DMS79 treated with DMSO at 0.1 percent for 48 hours (cell line): ENCODE measurements at places on chromosomes 11 and 22.
A peak's percentile ranks its signal among the peaks of the same experiment; 100 is the strongest.

DNA sequence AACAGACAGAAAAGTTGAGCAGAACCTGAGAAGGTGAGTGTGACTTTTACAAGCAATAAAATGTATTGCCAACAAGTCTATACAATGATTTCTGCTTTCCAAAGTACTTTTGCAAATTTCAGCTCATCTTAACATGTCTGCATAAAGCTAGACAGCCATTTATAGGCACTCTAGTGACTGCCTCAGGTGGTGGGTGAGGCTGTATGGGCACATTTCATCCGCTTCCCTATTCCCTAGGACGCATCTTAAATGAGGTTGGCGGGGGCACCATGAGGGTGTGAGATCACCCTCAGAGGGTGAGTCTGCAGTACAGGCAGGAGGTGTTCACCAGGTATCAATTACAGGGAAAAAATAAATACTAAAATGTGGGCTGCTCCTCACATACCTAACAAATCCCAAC lies 110.1 kb downstream of the ETS1 start:
- DNase-seq, result no peak

GRCh38 chr11:96622026-96622634 lies 232.3 kb downstream of the JRKL start:
- DNase-seq, result no peak

- DNase-seq, result no peak
These were observed 52.6 kb upstream of the NAV2 start for GRCh38 chr11:19660076-19660475.

DNA sequence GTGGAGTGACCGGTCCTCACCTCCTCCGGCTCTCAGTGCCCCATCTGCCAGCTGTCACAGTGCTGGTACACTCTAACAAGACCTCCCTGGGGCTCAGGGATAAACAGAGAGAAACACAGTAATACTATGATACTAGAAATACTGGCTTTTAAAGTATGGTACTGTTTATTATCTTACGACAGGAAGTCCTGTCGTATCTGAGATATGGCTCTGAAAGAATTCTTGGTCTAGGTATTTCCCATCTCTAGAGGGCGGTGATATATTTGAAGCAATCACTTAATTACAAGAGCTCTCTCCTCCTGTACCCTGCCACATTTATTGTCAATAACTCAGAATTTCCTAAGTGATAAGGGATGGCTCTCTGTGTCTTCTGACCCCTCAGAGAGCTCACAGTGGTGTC lies 119.1 kb downstream of the RRM1 start:
- DNase-seq, result no peak

DNA sequence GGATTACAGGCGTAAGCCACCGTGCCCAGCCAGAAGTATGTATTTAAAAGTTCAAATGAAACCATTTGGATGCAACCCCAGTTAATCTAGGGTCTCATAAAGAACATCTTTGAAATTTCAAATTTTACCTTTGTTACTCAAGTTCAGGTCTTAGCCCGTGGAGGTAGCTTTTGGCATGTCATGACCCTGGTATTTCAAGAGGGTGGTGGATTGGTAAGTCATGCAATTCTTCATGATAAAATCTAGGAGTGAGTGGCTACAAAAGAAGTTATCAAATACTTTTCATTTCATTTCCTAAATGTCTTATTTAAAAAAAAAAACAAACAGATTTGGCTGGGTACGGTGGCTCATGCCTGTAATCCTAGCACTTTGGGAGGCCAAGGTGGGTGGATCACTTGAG lies 80.6 kb downstream of the ABTB2 start:
- DNase-seq, result no peak

DNA sequence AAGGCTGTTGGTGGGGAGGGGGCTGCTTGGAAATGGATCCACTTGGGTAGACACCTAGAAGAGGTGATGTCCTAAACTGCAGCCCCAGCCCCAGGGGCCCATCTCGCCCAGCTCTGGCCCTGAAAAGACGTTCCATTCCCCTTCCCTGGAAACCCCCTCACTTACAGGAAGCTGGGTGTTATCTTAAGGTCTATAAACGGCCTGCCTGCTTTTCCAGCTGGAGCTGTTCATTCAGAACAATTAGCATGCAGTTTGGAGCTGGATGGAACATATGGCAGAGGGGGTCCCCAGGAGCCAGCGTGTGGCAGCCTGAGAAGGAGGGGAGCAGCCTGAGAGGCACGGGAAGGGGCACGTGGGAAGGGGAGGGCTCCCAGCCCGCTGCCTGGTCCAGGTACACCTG lies 139.6 kb downstream of the PKNOX2 start:
- no peak for DNase-seq

DNA sequence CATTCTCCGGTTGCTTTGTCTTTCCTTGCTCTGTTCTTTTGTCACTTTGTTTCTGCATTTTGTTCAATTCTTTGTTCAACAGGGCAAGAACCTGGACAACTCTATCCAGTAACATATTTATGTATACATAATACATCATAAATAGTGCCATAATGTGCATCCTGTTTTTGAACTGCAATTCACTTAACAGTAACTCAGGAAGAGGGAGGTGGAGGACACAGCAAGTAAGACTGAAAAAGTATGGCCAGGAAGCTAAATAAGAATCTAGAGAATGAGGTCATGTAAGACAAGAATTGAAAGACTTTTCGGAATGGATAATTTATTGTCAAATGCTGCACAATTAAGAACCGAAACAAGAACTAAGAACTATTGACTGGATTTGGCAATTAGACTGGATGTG lies 29.2 kb upstream of the CHORDC1 start:
- DNase-seq, result no peak

GRCh38 chr11:65013130-65013887 lies 651 bp upstream of the ARL2 start:
- DNase-seq, result peak; percentile 82

DNA sequence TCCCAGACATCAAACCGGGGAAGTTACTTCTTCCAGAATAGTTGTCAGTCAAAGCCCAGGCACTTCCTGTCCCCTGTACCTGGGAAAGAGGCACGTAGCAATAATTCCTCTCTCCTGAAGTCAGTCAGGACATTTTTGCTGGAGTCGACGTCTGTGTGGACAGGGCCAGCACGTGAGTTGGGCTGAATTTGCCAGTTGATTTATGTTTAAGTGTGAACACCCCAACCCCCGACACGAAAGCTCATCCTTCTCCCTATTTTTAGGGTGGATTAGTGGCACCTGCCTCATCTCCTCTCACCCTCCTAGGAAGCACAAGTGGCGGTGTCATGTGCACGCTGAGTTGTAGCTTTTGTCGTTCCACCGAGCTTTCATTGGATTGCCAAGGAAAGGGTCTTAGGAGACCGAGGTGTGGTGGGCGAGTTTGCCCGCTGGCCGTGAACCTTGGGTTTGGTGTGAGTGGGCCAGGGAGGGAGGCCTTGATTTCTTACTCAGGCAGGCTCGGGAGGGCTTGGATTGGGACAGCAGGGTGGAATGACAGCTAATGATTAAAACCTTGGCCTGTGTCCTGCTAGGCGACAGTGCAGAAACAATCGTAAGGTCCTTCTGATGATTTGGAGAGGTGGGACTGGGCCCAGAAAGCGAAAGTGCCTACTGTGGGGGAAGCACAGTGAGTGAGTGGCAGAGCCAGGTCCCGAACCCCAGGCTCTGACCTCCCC lies 87.0 kb upstream of the CRYBB3 start:
- no peak for DNase-seq

DNA sequence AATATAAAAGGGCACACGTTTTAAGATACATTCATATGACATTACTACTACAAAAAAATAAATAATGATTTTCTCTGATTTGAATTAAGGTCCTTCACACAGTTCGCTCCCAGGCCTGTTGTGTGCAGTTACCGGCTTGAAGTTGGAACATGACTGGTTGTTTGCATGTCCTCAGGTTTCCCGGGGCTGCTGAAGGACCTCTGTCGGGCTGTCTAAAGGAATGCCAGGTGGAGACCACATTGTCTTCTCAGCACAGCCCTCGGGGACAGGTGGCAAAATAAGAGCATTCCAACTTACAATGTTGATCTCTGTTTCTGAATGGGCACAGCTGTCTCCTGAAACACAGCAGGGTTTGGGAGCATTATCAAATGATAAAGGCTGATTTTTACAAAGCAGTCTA lies 14.9 kb downstream of the VSIG10L2 start:
- no peak for DNase-seq

DNA sequence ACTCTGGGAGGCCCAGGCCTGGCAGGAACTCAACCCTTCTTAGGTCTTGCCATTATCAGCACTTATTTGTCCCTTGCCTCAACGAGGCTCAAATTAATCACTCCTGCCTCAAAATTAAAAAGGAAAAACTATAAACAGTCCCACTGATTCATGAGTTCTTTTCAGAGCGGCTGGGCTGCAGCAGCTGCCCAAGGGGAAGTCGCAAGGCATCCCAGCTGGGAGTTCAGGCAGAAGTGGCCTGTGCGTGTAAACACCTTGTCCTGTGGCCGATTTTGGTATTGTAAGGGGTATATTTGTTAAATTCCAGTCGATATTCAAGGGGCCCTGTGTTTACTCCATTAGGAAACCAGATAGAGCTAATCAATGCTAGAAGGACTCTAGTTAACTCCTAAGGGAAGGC lies 213.9 kb upstream of the CADM1 start:
- DNase-seq, result peak; percentile 48

GRCh38 chr11:121389651-121390050 lies 62.5 kb upstream of the SORL1 start:
- DNase-seq, result peak; percentile 33

GRCh38 chr11:44622190-44622650 lies 56.8 kb downstream of the CD82 start:
- DNase-seq, result no peak

DNA sequence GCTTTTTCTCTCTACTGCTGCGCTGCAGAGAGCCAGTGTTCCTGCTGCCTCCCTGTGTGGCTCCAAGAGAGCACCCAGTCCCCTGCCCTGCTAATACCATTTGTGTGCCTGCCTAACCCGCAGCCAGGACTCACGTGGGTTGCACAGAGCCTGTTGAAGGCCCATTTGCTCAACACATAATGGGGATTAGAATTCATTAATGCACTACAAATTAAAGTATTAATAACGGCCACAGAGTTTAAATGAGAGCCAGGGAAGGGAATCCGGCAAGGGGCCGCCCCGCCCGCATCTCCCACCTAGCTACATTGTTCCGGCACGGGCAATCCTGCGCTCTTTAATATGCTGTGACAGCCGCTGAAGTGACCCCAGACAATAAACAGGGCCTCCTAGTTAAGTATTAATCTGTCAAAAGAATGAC lies 211.3 kb downstream of the NXPE2 start:
- DNase-seq, result no peak

DNA sequence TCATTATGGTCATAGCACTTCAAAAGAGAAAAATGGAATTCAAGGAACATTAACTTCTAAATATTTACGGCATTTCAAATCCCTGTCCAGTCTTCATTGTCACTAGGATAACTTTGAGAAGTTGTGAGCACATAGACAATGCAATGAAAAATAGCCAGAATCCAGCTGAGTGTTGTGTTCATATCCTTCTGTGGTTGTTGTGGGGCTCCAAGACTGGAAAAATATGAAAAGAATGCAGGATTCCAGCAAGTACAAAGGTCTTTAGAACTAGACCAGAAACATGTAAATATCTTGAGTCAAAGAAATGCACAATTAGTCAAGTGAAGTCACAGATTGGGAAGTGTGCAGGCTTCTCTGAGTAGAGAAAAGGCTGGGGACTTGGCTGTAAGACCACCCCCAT lies 68.7 kb downstream of the WT1 start:
- DNase-seq, result no peak

- no peak for DNase-seq
These were observed 38.2 kb downstream of the LDLRAD3 start for GRCh38 chr11:35982061-35982460.

DNA sequence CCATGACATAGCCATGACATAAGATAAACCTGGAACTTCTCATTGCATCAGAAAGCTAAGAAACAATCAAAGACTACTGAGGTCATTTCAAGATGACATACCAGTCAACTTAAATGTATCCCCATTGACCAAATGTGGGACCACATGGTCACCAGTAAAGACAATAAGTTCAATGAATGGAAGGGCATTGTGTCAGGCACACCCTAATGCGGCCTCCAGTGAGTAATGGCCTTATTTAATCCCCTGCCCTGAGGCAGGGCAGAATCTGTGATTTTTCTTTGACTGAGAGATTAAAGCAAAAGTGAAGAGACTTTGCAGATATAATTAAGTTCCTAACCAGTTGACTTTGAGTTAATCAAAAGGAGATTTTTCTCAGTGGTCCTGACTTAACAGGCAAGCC lies 17.3 kb upstream of the SYT8 start:
- DNase-seq, result no peak

GRCh38 chr11:68798221-68798813 lies 43.4 kb downstream of the CPT1A start:
- no peak for DNase-seq

DNA sequence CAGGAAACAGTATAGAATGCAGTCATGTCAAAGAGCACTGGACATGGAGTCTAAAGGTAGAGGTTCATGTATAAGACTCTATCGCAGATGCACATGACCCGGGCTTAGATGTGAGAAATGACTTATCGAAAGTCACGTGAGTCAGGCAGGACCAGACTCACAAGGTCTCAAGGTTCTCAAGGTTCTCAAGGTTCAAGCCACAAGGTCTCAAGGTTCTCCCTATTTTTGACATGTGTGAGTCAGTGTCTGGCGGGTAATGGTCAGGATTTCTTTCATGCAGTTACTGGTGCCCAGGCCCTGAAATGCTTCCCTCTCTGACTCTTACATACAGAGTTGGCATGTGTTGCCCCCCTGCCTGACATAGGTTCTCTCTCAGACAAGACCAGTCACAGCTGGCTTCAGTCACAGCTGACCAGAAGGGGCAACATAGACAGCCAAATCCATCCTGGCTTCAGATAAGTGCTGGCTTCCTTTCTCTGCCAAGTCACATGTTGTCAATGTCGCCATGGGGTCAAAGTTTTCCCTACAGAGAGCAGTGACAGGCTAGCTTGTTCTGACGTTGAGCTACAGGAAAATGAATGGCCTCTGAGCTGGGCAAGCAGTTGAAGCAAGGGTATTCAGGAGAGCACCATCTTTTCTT lies 10.1 kb downstream of the CSRP3 start:
- no peak for DNase-seq

DNA sequence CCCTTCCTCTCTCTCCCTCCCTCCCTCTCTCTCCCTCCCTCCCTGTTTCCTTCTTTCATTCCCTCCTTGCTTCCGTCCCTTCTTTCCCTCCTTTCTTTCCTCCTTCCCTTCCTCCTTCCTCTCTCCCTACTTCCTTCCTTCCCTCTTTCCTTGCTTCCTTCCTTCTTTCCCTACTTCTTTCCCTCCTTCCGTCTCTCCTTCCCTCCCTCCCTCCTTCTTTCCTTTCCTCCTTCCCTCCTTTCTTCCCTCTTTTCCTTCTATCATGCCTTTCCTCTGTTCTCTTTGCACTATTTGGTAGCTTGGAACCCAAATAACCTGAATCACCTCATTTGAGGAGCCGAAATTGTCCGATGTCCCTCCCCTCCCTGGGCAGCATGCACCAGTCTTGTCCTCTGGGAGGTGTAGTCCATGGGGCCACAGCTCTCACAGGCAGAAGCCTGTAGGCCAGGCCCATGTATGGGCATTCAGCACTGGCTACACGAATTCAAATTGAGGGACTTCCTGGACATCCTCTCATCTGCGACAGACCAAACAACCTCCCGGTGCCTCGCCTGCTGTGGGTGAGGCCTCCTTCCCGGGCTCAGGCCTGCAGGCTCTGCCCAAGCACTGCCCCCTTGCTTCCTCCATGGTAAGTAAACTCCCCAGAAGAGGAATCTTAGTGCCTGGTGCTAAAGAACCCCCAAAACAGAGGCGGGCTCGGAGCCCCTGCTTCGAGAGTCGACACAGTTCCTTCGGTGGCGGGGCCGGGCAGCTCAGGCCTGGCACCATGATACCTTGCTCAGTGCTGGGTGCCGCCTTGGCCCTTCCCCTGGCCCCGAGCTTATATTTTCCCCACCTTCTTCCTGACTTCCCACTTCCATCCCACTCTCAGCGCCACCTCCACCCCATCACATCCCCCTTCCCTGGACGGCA lies 454.1 kb upstream of the CADM1 start:
- DNase-seq, result no peak

- no peak for DNase-seq
These were observed 23.6 kb downstream of the SLC25A18 start for GRCh38 chr22:17586831-17587440.
